AG10803 (cell line): ENCODE measurements at places on chromosomes 3 and 15.
A peak's percentile ranks its signal among the peaks of the same experiment; 100 is the strongest.

GRCh38 chr15:60493166-60493565 is 14.2 kb upstream of the ICE2 start:
- DNase-seq, result no peak

DNA sequence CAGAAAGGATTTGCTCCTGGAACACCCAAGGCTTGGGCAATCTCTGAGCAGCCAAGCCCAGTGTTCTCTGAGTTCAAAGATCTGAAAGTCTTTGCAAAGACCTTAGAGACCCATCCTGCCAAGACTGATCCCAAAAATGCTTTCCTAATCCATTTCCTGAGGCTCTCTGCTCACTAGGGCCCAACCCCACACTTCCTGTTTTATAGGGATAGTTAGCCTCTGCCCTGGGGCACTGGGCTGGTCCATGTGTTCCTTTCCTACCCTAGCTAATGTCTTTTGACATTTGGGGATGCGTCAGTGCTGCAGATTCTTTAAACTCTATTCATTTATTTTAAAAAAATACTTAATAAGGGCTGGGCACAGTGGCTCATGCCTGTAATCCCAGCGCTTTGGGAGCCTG is 372.7 kb downstream of the ROBO2 start:
- DNase-seq, result peak; percentile 18

- no peak for DNase-seq
Measured at GRCh38 chr3:89957451-89957850, 850.0 kb downstream of the EPHA3 start.

- DNase-seq, result peak; percentile 50
Measured at GRCh38 chr15:77418391-77418965, 1.4 kb downstream of the PEAK1 start.

DNA sequence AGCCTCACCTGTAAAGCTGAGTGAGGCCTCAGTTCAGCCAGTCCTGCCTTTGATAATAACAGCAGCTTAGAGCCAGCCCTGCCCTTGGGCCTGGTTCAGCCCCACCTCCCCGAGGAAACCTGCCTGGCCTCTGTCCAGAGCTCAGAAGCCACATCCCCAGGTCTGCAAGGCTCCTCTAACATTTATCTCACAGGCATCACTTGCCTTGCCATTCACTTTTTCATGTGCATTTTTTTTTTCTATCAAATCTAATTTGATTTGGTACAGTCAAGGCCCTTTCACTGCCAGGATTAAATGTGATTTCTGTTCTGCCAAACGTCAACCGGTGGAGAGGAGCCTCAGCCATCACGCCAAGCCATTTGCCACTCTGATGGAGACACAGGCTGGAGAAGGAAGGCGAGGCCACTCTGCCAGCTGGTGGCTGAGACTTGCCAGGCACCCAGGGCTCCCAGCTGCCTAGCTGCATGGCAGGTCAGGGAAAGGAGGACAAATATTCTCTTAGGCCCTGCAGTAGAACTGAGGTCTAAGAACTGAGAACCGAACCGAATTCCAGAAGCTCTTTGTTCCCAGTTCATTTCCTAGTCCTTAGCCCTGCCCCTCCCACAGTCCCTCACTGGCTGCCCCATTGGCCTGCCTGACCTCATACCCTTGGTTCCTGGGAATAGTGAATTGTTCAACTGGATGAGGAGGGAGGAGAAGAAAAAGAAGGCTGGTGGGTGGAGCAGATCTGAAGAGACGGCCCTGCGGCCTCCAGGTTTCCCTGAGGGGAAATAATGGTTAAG is 76.4 kb downstream of the SPSB4 start:
- DNase-seq, result no peak

DNA sequence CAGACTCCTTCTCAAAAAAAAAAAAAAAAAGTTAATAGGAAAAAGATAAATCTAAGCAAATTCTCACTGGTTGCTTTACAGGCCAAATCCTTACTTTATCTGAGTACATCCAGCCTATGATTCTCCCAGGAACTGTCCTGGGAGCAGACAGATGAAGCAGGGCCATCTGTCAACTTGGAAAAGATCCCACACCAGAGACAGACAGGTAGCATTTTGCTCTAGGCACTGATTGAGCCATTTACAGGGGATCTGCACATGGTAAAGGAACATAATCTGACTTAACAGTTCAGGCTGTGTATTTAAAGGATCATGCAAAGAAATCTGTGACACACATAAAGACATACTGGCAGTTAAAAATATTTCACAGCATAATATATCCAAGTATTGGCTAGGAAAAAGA is 1006.5 kb downstream of the TBL1XR1 start:
- no peak for DNase-seq
